GM18507 (cell line): ENCODE measurements at places on chromosomes 11 and 22.

GRCh38 chr11:792873-793272, 3.0 kb upstream of the CEND1 start:
- DNase-seq, result no peak

DNA sequence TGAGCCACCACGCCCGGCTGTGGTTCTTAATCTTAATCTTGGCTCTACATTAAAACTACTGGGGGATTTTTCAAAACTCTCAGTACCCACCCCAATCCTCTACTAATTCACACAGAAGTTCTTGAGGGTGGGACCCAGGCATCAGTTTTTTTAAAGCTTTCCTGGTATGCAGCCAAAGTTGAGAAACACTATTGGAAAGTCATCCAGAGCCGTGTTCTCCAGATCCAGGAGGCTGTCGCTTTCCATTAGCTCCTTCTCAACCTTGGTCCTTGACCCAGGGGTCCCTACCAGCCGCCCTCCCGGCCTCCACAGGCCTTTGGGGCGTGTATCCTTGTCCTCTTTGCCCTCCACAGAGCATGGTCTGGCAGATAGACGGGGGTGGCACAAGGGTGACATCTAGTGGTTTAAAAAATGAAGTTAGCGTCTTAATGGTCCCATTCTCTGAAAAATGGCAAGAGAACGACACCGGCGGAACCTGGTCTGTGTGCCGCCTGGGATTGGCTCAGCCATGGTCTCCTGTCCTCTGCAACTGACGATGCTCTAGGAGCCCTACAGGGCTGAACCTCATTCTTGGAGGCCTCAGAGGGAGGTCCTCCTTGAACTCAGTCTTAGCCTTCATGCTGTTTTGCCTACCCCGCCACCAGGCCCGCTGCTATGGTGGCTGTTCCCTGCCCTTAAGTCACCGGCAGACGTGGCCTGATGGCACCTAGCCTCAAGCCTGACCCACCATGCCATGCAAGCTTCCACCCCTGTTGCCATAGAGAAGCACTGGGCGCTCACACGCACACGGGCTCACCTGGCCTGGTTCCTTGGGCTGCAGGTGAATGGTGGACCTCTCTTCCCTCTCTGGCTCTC, 152.0 kb upstream of the SYN3 start:
- peak; percentile 59 for DNase-seq

- no peak for DNase-seq
These were observed 18.3 kb downstream of the SMCO4 start for GRCh38 chr11:93524858-93525257.

DNA sequence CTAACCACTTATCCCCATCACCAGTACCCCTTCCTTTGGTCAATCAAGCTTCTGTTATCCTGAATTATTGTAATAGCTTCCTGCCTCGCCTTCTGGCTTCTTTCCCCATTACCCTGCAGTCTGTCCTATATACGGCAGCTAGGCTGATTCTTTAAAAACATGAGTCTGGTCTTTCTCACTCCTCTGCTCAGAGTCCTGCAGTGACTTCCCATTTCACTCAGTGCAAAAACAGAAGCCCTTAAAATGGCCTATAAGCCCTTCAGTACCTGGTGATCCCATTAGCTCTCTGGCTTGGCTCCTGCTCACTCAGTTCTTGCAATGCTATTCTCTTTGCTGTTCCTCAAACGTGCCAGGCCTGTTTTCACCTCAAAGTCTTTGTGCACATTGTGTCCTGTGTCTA, 58.4 kb downstream of the JRKL start:
- DNase-seq, result no peak

DNA sequence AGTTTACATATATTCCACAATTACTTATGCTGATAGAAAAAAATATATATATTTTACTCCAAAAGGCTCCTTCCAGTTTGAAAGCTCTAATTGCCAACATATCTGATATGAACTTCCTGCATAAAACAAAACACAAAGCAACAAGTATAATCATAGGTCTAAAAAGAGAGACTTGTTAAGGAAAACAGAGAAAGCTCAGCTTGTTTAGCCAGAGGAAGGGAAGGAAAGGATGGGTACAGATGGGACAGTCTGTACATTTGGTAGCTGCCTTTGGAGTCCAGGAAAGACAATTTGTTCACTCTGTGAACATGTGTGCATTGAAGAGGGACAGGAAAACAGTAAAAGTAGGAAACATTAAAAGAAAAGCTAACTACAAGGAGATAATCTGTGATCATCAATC, 45.7 kb upstream of the AKIP1 start:
- DNase-seq, result no peak

- DNase-seq, result no peak
These were observed 59.2 kb upstream of the CD5 start for GRCh38 chr11:61042961-61043540.

DNA sequence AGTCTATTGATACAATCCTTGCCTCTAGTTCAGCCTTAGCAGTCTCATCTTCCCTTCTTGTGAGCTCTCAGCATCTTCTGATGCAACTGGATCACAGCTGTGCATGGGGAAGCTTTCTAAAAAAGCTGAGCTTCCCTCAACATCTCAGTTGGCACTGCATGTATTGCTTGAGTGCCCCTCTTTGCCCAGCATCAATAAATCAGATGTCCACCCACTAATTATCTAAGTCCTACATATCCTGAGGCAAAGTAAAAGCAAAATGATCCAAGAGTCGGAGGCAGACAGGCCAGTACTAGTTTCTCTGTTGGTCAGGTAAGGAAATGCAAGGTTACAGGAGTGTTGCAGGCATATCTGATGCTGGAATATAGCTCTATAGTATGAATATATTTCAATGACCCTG, 334.5 kb upstream of the NCAM1 start:
- no peak for DNase-seq

- peak; percentile 59 for DNase-seq
These were observed 47.7 kb upstream of the PPP6R3 start for GRCh38 chr11:68412593-68413475.

DNA sequence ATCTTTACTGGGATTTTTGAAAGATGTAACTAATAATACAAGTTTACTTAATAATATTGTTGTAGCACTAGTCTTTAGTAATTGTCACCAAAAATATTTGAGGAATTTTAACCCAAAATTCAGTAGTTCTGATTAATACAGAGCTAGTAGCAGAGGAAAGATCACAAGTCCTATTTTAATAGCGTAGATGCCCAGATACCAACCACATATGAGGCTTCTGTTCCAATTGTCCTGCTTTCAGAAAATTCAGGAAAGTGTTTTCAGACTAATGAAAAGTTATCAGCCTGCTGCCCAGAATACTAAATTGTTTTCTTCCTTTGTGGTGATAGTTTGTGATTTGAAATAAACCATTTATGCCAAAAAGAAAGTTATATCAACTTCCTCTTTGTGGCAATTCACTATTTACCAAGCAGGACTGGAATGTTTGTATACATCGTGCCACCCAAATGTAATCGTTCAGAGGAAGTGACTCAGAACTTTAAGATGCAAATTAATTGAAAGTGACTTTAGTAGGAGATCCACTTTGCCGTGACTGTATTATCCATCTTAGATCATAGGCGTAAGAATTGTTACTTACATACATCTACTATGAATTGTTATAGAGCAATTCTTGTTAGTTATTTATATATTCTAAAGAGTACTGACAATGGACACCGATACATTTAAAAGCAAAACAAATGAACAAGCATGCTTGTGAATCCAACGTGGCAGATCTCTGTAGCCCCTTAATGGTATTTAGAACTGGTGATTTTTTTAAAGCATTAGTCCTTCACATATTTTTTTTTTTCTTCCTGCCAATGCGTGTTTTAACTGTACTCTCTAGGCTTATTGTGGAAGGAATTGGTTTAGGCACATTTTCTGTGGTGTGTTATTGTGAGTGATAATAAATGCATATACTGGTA, 231.0 kb downstream of the DDX10 start:
- DNase-seq, result no peak

- DNase-seq, result no peak
These were observed 7.6 kb downstream of the NECTIN1 start for GRCh38 chr11:119721129-119722120.

GRCh38 chr11:31433851-31434250, 64.2 kb downstream of the DNAJC24 start:
- DNase-seq, result no peak

DNA sequence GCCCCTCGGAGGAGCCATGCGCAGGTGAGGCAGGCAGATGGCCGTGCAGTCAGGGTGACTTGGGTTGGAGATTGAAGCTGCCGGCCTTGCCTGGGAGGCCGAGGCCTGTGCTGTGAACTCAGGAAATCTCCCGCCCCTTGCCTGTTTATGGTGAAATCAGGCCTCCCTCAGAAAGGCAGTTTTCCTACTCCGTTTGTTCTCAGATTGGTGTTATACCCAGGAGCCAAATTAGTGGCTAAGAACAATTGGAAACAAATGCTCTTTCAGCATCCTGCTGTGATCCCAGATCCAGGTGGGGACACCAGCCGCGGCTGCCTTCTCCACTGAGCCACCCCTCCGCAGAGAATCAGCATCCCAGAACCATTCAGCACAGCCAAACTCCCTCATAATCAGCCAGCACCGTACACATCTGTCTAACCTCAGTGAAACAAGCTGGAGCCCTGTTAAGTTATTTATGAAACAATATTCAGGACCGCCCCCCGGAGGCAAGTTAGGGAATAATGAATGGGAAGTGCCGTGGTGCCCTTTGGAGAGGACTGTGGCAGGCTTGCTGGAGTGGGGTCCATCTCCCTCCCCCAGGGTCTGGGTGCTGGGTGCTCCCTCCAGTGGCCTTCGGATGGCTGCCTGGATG, 60.0 kb downstream of the PKNOX2 start:
- no peak for DNase-seq

GRCh38 chr22:45496451-45496941, 6.2 kb upstream of the FBLN1 start:
- DNase-seq, result no peak

- DNase-seq, result no peak
These were observed 6.1 kb downstream of the MRGPRE start for GRCh38 chr11:3225826-3226750.

GRCh38 chr11:62593434-62594044, 2.2 kb upstream of the TUT1 start:
- DNase-seq, result no peak

DNA sequence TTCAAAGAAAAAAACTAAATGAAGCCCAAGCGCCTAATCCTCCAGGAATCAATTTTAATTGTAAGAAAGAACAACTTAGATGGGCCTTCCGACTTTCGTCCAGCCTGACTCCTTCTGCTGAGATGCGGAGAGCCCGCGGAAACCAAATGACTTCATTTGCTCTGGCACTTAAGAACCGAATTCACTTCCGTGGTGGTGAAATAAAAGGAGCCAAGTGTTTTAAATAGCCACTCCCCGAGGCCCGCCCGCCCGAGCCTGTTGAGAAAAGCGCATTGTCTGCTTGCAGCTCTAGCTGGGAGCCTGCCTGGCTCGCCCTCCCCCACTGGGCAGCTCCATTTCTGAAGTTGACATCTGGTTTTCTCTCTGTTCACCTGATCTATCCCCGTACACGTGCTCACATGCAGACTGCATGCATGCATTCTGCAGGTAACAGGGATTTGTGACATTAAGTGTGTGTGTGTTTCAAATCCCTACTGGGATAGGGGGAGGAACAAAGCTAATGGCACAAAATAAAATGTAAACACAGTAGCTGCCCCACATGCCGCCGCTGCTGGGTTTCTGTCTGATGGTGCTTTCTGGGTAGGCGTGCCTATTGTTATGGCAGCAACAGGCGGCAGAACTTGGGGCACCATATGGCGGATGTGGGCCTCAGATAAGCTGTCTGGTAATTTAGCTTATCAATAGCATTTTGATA, 6.2 kb downstream of the TEAD1 start:
- DNase-seq, result no peak

DNA sequence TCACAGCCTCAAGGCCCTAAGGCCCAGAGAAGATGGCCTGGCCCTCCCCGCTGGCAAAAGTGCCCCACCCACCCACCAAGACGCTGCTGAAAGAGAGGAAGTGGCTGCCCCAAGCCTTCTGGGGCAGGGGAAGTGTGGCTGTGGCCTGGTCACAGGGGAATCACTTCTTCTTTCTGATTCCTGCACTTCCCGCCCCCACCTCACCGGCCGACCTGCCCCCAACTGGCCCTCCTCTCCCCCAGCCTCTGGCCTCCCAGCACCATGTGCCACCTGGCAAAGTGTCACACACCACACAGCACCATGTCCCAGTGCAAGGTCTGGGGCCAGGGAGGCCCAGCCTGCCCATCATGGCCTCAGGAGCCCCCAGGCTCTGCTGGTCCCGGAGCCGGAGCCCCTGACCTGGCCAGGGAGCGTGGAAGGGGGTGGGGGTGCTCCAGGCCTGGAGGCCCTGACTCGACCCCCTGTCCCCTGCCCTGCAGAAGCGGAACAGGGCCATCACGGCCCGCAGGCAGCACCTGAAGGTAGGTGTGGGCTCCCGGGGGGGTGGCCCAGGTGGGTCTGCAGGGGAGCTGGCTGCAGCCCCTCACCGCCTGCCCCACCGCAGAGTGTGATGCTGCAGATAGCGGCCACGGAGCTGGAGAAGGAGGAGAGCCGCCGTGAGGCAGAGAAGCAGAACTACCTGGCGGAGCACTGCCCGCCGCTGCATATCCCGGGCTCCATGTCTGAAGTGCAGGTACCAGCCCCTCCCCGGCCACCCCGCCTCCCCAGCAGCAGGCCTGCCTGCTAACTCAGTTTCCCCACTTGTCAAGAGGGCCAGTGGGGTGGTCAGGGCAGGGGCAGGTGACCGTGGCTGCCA, 1.4 kb downstream of the TNNI2 start:
- DNase-seq, result peak; percentile 53

DNA sequence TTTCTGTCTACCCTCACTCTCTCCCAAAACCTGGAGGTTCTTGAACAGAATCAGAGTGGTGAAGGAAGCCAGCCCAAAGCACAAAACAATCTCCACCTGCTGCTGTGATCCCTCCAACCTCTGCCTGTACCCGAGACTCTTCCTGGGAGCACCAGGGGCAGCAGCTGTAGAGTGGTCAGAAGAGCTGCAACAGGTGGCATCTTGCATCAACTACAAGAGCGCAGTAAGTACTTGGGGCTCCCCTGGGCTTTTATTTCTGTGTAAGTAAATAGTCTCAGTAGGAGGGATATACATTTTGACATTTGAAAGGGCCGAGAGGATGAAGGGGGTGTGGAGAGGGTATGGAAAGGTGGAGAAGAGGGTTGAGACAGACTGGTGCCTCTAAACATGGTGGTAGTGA, 8.3 kb upstream of the UBQLNL start:
- DNase-seq, result no peak

DNA sequence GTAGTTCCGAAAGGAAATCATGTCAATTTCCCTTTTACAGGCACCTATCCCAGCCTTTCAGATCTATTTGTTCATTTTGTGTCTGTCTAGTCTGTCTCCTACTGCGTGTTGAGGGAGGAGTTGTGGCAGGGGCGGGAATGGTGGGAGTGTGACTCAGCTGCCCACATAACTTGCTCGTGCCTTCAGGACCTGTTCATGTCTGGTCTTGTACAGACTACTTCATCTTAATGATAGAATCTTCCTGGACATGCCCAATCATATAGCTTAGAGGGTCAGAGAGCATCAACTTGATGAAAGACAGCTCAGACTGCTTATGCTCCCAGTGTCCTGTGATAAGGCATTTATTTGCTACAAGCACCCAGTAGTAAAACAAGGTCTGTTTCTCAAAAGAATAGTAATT, 61.0 kb upstream of the BIRC3 start:
- no peak for DNase-seq

DNA sequence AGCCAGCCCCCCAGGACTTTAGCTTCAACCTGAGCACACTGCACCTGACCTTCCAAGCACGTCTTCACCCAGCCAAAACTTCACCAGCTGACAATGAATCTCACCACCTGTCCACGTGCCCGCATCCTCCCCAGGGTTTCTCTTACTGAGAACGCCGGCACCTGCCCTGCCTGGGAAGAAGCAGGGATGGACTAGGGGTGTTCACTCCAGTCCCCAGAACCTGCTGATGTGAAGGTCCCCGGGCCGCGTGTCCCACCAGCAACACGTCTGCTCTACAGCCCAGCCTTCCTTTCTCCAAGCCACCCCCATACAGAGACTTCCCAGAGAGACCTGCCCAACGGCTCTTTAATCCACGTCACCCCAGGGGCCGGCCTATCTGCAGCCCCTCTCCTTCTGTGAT, 12.8 kb downstream of the CPT1A start:
- no peak for DNase-seq
